ENCODE measurements at places on chromosomes 16 and 17.

- DNase-seq: no peak
Measured at GRCh38 chr16:24075931-24076716, 180.0 kb upstream of the CACNG3 start.

DNA sequence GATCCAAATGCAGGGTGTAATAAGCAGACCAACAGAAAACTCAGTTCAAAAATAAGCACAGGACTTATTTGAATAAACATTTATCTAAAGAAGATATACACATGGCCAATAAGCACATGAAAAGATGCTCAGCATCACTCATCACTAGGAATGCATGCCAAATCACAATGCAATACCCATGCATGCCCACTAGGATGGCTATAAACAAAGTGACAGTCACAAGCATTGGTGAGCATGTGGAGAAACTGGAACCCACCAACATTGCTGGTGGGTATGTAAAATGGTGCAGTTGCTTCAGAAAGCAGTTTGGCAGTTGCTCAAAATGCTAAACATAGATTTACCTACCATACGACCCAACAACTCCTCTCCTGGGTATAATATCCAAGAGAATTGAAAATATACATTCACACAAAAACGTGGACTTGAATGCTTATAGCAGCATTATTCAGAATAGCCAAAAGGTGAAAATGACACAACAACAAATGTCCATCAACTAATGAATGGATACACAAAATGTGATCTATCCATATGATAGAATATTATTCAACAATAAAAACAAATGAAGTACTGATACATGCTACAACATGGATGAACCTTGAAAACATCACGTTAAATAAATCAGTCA, 20.1 kb downstream of the UBE2O start:
- no peak for DNase-seq

- DNase-seq: no peak
Measured at GRCh38 chr16:17437127-17437720, 33.5 kb downstream of the XYLT1 start.

GRCh38 chr17:14434506-14434905, 133.6 kb downstream of the HS3ST3B1 start:
- DNase-seq: no peak

DNA sequence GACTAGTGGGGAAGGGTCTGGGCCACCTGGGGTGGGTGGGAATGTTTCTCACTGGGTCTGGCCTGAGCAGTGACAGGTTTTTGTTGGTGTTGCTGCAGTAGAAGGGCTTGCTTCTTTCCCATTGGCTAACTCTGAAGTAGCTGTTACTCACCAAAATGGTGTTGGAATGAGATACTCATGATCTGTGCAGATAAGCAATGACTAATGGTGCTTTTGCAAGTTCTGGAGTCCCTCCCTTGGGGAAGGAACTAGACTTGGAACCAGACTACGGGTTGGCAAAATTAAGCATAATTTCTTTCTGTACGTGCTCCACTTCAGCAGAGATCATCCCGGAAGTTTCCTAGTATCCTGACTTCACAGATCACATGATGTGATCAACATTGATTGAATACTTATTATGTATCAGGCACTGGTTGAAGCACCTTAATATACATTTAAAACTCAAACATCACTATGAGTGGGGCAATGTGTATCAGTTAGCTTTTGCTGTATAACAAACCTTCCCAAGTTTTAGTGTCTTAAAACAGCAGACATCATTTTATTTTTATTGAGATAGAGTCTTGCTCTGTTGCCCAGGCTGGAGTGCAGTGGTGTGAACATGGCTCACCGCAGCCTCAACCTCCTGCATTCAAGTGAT, 30.1 kb downstream of the CHP2 start:
- no peak for DNase-seq

DNA sequence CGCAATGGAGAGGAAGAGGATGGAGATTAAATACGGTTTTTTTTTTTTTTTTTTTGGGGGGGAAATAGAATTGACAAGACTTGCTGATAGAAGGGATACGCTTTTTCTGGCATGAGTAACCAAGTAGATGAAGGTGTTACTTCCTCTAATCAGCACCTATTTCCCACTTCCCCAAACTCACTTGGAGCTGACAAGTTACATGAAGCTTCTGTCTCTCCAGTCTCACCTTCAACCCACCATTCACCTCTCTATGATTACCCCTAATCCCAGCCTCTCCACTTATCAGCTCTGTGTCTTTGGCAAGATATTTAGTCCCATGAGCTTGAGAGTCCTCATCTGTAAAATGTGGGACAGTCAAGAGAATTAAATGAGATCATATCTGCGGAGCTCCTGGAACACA, 185.9 kb upstream of the HS3ST3A1 start:
- no peak for DNase-seq

DNA sequence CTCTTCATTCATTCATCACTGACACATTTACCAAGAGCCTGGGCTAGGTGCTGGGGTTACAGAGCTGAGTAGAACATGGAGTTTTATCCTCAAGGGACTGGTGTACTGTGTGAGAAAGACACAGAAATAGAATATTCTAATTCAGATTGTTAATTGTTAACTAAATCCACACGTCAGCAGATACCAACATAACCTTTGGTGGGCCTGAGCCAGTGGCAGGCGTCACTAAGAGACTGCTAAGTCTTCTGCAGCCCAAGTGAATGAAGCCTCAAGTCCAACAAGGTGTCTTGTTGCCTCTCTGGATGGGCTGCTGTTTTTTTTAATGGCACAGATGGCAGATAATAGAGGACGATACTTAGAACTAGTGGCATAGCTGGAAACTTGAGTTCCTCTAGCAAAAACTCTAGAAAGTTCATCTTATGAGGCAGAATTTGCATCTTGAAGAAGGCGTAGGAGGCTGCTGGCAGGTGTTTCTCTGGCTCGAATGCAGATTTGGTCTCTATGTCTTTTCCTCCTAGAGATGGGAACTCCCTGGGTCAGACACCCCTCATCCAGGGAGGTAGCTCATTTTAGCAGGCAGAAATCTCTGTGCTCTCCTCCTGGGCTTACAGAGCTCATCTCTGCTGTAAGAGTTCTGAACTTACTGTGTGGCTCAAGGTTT, 179.5 kb downstream of the NTN1 start:
- DNase-seq: no peak

- DNase-seq: no peak
Measured at GRCh38 chr16:56244612-56245011, 53.3 kb downstream of the GNAO1 start.

- DNase-seq: no peak
Measured at GRCh38 chr17:6420173-6420641, 14.7 kb downstream of the AIPL1 start.

DNA sequence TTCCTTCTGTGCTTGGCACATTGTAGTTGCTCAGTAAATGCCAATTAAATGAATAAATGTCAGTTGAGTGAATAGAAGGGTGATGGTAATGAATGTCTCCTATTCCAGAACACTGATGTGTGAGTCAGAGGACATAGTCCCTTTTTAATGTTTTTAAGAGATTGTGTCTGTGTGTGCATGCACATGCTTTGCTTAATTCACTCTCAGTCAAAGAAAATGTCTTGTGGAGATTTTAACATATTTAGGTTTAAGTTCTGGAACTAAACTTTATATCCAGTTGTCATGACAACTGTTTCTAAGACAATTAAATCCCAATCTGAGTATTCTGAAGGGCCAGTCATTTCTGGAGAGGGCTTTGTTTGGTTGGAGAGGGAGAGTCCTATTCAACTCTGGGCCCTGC, 255.3 kb upstream of the CDH11 start:
- DNase-seq: no peak
